ENCODE measurements at places on chromosomes 4 and X.

- DNase-seq, result no peak
These were observed 144.1 kb downstream of the PDGFC start for GRCh38 chr4:156827519-156827918.

DNA sequence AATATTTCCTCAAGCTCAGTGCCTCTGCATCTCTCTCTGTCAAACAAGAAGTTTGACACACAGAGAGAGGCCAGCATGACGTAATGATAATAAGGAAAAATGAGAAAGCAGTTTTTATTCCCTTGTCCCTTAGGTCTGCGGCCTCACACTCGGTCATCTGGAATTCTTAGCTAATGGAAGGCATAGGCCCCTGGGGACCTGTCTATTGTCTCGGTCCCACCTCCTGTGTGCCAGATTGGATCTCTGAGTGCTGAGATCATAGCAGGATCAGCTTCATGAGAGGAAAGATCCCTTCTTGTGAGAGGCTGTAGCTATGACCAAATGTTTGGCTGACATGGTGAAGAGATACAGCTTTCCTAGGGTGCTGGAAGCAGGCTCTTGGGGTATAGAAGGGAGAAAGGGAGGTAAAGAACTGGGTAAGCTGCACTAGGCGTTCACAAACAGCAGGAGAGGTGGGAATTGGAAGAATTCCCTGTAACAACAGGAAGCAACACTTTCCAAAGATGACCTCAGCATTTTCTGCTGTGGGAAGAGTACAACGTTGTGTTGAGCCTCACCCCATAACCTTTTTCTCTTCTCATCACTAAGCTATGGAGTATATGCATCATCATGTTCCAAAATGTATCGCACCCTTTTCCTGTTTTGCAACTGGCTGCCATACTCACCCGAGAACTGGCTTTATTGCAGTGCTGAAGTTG lies 20.2 kb downstream of the TMEM31 start:
- DNase-seq, result no peak

- DNase-seq, result no peak
These were observed 74.3 kb downstream of the CAMK2D start for GRCh38 chr4:113687067-113687718.

DNA sequence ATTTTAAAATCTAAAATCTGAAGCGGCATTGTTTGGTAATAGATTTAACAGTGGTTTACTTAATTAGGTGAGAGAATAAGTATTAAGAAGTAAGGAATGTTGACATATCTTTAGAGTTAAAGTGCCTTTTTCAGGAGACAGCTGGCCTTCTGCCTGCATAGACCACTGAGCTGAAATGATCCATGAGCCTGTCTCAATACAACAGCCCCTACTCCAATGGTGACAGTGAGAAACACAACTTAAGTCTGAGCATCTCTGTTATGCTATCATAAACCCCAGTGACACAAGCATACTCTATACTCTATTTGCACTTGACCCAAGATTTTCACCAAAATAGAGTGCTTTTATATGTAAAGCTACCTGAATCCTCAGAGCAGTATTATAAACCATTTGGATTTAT lies 137.9 kb downstream of the GRIA2 start:
- DNase-seq, result no peak

GRCh38 chr4:178812866-178813265 lies 1370.6 kb upstream of the AGA start:
- no peak for DNase-seq

GRCh38 chrX:840556-840955 lies 210.0 kb downstream of the SHOX start:
- DNase-seq, result no peak

Data from C1 segment of cervical spinal cord (tissue), 14 donors.